ENCODE measurements at places on chromosomes 6 and 20.

GRCh38 chr6:27026361-27026760 is 221.1 kb upstream of the PRSS16 start:
- no peaks in the 10 kb centered on the region for H3K4me1 ChIP-seq
- H3K27ac ChIP-seq = no peak overlapping the region
- peaks cover 22% of the 10 kb centered on the region for H3K27me3 ChIP-seq
- H3K36me3 ChIP-seq = no peaks in the 10 kb centered on the region

- H3K4me3 ChIP-seq = no peak overlapping the region
- peaks cover 64% of the 10 kb centered on the region for H3K36me3 ChIP-seq
- peak overlapping the region; percentile 17 for H3K27ac ChIP-seq
- no peak for DNase-seq
These were observed 155.7 kb upstream of the SUPT3H start for GRCh38 chr6:45533386-45533785.

- no peaks in the 10 kb centered on the region for H3K36me3 ChIP-seq
- H3K27me3 ChIP-seq = peaks cover 6% of the 10 kb centered on the region
- H3K4me3 ChIP-seq = no peak overlapping the region
These were observed 15.2 kb upstream of the TAAR5 start for GRCh38 chr6:132604635-132605152.

DNA sequence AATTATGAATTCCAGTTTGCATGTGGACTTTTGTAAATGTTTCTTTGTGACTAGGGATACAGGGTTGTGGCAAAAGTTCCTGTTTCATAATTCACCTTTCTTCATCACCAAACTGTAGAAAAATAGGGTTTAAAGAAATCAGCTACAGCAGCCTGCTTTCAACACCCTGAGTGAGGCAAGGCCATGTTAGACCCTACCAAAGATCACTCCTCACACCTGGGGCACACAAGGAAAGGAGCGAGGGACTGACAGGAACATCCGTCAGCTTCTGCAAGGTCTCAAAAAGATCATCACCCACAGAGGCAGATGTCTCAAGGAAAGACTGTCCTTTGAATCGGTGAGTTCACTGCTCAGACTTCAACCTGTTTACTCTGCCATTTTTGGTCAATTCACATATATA is 10.5 kb upstream of the STX11 start:
- peaks cover 7% of the 10 kb centered on the region for H3K27me3 ChIP-seq
- no peaks in the 10 kb centered on the region for H3K4me1 ChIP-seq
- no peak overlapping the region for H3K27ac ChIP-seq
- H3K36me3 ChIP-seq = no peaks in the 10 kb centered on the region
- H3K4me3 ChIP-seq = no peak overlapping the region

DNA sequence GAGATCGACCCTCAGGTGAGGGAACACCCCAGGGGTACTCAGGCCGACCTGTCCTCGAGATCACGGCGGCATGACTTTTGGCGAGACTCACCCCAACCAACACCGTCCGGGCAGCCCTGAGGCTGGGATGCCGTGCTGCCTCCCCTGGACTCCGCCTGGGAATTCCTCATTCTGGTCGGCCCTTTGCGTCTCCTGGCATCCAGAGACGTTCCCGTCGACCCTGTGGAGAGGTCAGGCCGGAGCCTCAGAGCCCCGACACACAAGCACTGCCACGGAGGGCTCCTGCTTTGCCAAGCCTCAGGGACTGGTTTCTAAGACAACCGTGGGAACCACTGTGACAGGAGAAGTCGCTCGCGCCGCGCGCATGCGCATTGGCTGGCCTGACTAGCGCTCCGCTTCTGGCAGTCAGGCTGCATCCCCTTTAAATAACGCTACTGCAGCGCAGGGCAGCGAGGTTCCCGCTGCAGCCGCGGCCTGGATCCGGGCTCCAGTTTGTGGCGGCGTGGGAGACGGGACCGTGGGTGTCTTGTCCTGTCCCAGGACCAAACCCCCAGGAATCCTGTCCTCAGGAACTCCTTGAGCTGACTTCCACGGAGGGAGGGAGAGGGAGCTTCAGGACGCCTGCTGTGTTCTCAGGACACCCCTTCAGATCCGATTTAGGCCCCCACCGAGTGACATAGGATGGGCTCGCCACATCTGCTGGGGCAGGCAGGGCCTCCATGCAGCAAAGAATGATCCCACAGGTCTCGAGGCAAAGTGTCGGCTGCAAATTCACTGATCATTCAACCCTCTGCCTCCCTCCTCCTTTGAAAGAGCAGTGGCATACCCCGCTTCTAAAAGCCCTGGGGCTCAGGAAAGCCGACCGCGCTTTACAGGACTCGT is 163.2 kb upstream of the ZNF337 start:
- peak overlapping the region; percentile 79 for H3K4me3 ChIP-seq
- DNase-seq = peak; percentile 78
- no peaks in the 10 kb centered on the region for H3K36me3 ChIP-seq
- H3K27me3 ChIP-seq = peaks cover 75% of the 10 kb centered on the region
- no peak overlapping the region for H3K27ac ChIP-seq

- H3K27me3 ChIP-seq = no peaks in the 10 kb centered on the region
- no peak overlapping the region for H3K4me3 ChIP-seq
- no peaks in the 10 kb centered on the region for H3K4me1 ChIP-seq
- DNase-seq = no peak
- no peaks in the 10 kb centered on the region for H3K36me3 ChIP-seq
These were observed 28.0 kb upstream of the AAR2 start for GRCh38 chr20:36208257-36208656.

GRCh38 chr6:69063401-69063800 is 428.3 kb downstream of the ADGRB3 start:
- H3K27ac ChIP-seq = no peak overlapping the region
- no peak for DNase-seq
- H3K27me3 ChIP-seq = no peaks in the 10 kb centered on the region
- H3K36me3 ChIP-seq = no peaks in the 10 kb centered on the region
- H3K4me1 ChIP-seq = no peaks in the 10 kb centered on the region

DNA sequence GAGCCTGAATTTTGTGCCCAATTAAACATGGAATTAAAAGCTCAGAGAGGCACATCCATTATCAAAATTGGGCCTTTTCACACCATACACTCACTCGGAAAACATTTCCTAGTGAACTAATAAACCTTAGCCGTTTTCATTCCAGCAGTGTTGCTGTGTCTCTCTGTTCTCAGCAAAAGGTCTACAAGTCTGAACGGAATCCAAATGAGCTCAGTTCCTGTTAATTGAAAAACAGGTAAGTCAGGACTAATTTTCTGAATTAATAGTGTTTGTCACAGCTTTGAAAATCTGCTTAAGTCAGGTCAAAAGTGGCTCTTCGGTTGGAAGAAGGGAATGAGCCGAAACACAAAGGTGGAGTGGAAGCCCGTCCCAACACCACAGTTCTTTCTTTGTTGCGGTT is 163.3 kb upstream of the RALGAPA2 start:
- no peak overlapping the region for H3K27ac ChIP-seq
- no peak for DNase-seq
- H3K4me1 ChIP-seq = no peaks in the 10 kb centered on the region
- H3K4me3 ChIP-seq = no peak overlapping the region

- H3K4me1 ChIP-seq = peaks cover 8% of the 10 kb centered on the region
- no peaks in the 10 kb centered on the region for H3K27me3 ChIP-seq
- H3K4me3 ChIP-seq = no peak overlapping the region
- H3K36me3 ChIP-seq = peaks cover 22% of the 10 kb centered on the region
These were observed 160.7 kb downstream of the MTHFD1L start for GRCh38 chr6:151026041-151026663.

DNA sequence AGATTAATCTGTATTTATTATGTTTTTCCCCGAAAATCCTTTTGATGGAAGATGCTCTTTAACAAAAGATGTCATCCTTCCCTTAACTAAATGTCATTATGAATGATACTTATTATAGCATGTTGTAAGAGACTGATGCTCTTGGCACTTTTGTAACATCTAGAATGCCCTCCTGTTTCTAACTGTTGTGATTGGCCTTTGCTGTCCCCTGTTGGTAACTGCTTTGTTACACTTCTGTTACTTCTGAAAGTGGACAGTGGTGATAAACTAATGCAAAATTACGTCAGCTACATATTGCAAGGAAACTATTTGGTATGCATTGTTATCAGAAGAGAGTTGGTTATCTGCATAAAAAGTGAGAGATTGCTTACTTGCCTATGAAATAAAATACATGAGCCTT is 5.8 kb downstream of the TTK start:
- H3K27ac ChIP-seq = no peak overlapping the region
- no peaks in the 10 kb centered on the region for H3K27me3 ChIP-seq
- H3K36me3 ChIP-seq = peaks cover 67% of the 10 kb centered on the region
- H3K4me1 ChIP-seq = peaks cover 29% of the 10 kb centered on the region

DNA sequence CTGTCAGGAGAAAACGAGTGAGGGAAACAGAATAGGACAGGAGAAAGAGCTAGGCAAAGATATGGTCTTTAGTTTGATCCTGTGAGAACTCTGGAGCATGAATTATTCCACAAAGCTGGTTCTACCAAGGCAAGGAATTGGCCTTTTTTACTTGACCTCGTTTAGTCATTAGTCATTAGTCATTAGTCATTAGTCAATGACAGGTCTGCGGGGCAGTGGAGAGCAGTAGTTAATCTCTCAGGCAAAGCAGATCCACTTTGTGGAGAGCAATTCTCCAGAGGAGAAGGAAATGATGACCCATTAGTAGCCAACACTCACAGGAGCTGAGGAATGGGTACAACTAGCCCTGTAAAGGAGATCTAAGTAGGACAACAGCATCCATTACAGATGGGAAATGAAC is 22.0 kb upstream of the ABCC10 start:
- no peak overlapping the region for H3K27ac ChIP-seq
- H3K4me3 ChIP-seq = no peak overlapping the region
- H3K36me3 ChIP-seq = no peaks in the 10 kb centered on the region

- no peaks in the 10 kb centered on the region for H3K36me3 ChIP-seq
- H3K27me3 ChIP-seq = peaks cover 1% of the 10 kb centered on the region
- no peak overlapping the region for H3K27ac ChIP-seq
These were observed 14.3 kb downstream of the ID4 start for GRCh38 chr6:19851241-19852089.

DNA sequence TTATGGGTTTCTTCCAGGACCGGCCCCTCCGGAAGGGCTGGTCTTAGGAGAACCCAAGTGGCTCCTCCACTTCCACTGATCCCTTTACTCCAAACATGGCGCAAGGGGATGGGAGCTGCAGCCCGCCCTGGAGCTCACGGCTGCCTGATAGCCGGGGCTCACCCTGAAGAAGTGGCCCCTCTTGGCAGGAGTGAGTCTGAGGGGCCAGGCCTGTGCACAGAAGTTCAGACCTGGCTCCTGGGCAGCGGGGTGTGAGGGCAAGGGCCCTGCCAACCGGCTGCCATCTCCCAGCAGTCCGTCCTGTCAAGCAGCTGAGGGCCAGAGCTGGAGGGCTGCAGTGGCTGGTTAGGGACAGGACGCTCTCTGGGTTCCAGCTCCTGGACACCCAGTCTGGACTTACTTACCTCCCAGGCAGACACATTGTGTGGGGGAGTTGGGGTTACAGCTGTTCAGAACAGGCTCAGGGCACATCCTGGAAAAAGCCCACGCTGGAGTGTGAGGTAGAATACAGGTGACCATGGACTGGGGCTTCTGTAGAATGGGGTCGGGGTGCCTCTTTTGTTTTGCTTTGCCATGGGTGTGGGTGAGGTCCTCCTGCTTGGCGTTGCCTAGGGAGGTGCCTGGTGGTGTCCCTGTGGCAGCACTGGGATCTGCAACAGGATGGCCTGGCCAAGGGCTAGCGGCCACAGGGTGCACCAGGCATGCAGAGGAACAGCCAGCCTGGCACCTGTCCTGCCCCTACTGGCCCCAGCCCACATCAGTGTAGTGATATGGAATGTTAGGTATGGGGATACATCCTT is 88.4 kb downstream of the ASXL1 start:
- no peak overlapping the region for H3K4me3 ChIP-seq
- H3K36me3 ChIP-seq = peaks cover 21% of the 10 kb centered on the region
- DNase-seq = no peak
- H3K4me1 ChIP-seq = peaks cover 10% of the 10 kb centered on the region
- peak overlapping the region; percentile 22 for H3K27ac ChIP-seq

DNA sequence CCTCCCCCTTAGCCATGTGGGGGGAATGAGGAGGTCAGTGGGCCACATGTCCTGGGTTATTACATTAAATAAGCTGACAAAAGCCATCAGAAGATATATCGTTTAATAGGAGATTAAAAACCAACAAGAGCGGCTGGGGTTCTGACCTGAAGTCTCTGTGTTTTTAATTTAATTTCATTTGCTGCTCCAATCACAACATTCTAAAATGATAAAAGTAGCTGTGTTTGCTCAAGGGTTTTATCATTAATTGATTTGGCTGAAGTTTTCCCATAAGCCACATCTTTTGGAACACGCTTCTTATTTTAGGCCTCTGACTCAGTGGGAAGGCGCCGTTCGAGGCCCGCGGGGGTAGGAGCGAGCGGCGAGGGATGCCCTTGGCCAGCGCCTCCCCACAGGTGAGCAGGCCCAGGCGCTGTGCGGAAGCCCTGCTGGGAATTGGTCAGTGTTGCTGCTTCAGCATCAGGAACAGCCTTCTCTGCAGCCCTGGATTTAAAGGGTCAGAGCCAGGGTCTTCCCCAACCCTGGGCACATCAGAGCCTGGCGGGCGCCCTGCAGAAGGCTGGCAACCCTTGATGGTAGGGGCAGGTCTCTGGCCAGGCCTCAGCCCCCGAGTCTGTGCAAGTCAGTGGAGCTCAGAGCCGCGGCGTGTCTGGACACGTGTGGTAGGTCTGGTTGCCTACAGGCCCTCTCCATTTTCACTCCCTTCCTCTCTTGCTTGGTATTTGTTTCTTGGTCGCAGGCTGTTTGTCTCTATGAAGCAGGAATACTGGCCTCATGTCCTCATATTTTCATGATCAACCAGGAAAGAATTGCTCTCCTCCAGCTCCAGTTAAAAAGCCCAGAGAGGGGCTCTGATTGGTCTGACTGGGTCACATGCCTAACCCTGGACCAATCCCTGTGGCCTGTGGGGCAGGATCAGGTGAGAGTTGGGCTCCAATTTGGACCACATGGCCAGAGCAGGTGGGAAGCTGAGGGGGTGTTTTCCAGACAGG is 30.9 kb upstream of the MLN start:
- peaks cover 19% of the 10 kb centered on the region for H3K27me3 ChIP-seq
- no peak for DNase-seq
- no peaks in the 10 kb centered on the region for H3K36me3 ChIP-seq
- no peak overlapping the region for H3K27ac ChIP-seq
- peaks cover 5% of the 10 kb centered on the region for H3K4me1 ChIP-seq

- DNase-seq = no peak
- no peak overlapping the region for H3K4me3 ChIP-seq
- H3K27me3 ChIP-seq = no peaks in the 10 kb centered on the region
- H3K4me1 ChIP-seq = peaks cover 8% of the 10 kb centered on the region
- no peak overlapping the region for H3K27ac ChIP-seq
These were observed 51.6 kb downstream of the RALY start for GRCh38 chr20:34045294-34045693.

DNA sequence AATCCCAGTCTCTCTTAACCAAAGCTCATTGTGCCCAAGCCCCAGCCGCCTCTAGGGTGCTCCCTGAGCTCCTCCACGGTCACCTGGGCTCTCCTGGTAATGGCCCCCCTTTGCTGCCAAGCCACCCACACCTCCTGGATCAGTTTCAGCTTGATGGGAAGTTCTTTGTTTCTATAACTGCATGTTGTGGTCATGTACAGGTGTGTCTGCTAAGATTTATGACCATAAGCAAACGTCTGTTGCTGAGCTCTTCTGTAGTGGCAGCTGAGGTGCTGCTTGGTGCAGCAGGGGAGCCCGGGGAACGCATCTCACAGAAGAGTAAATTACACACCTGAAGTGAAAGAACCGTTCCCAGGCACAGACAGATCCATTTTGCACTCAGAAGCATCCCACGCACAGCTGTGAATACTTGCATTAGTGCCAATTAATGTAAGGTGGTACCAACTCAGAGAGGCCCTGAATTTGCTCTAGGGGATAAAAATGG is 194.6 kb upstream of the ARID1B start:
- H3K27me3 ChIP-seq = no peaks in the 10 kb centered on the region
- no peaks in the 10 kb centered on the region for H3K36me3 ChIP-seq
- H3K27ac ChIP-seq = no peak overlapping the region
- no peak overlapping the region for H3K4me3 ChIP-seq
- no peaks in the 10 kb centered on the region for H3K4me1 ChIP-seq
- DNase-seq = no peak
